ENCODE measurements at places on chromosomes 13 and 19.

DNA sequence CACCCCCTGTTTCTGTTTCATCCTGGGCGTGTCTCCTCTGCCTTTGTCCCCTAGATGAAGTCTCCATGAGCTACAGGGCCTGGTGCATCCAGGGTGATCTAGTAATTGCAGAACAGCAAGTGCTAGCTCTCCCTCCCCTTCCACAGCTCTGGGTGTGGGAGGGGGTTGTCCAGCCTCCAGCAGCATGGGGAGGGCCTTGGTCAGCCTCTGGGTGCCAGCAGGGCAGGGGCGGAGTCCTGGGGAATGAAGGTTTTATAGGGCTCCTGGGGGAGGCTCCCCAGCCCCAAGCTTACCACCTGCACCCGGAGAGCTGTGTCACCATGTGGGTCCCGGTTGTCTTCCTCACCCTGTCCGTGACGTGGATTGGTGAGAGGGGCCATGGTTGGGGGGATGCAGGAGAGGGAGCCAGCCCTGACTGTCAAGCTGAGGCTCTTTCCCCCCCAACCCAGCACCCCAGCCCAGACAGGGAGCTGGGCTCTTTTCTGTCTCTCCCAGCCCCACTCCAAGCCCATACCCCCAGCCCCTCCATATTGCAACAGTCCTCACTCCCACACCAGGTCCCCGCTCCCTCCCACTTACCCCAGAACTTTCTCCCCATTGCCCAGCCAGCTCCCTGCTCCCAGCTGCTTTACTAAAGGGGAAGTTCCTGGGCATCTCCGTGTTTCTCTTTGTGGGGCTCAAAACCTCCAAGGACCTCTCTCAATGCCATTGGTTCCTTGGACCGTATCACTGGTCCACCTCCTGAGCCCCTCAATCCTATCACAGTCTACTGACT is at the start of gene KLK3:
Gene KLK3 (plus strand): TSS at position 280 of the 775 bp plus-strand sequence. CDS start 41 bp downstream, at position 321.
- no peak for DNase-seq

GRCh38 chr13:27960362-27961226 is 8.5 kb downstream of the CDX2 start:
- DNase-seq = no peak

DNA sequence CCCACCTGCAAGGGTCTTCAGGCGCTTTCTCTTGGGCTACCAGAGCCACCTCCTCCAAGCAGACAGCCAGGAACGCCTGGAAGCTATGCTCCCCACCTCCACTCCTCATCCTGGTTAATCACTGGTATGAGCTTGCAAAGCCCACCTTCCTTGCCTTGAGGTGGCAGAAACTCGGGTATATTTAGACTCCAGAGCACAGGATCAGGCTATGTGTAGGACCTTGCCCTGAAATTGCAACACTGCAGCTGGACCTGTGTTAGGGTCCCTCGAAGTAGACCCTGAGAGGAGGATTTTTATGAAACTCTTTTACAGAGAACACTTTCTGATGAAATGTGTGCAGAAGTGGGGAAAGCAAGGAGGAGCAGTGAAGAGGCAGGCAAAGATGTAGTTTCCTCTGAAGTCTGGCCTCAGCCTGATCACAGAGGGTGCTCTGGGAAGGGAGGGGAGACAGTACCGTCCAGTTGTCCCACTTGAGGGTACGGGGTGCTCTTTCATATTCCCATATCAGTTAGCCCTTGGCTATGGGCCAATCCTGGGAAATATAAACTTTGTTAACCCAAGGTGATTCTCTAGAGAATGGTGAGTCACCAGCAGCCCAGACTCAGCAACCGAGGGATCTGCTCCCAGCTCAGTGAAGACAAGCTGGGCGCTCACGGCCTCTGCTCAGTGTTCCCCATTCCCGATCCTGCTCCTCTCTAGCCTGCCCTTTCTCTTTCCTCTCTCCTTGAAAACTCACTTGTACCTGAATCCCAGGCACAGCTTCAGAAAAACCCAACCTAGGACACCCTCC is 157.9 kb downstream of the UQCRFS1 start:
- DNase-seq = no peak

DNA sequence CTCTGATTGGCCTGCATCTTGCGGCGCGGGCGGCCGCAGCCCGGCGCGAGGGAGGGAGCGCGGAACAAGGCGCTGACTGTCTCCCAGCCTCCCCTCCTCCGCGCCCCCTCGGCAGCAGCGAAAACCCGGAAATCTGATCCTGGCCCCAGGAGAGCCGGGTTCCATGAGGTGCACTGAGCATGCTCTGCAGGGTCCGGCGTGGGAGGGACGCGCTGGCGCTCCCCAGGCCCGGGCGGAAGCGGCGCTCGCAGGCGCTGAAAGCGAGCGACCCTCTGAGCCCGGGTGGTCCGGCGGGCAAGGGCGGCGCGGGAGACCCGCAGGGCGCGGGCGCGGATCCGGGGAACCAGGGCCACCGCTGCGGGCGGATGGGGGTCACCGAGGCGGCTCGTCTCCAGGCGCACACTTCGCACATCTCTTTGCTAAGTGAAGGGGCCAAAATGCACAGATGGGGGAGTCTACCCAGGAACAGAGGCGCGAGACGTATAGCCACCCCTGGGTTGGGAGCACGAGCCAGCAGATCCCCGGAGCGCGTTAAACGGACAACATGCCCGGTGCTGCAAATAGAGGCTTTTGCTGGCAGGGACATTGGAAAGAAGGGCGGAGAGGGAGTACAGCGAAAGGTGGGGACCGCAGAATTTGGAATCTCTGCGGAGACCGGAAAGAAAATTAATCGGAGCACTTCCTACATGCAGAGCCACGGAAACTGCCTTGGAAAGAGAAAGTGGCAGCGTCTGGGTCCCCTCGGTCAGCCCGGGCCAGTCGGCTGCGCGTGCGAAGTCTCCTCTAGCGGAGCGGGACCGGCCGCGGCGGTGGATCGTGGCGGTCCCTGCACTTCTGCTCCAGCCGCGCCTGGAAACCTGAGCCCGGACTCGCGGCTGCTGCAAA is 510 bp upstream of the PCDH9 start:
- DNase-seq = peak; percentile 93

GRCh38 chr13:110359840-110360301 is 52.8 kb downstream of the COL4A2 start:
- no peak for DNase-seq

- no peak for DNase-seq
Observed at GRCh38 chr13:75308222-75308621, 173.7 kb downstream of the TBC1D4 start.

- no peak for DNase-seq
Observed at GRCh38 chr19:438416-438958, 22.3 kb downstream of the SHC2 start.

DNA sequence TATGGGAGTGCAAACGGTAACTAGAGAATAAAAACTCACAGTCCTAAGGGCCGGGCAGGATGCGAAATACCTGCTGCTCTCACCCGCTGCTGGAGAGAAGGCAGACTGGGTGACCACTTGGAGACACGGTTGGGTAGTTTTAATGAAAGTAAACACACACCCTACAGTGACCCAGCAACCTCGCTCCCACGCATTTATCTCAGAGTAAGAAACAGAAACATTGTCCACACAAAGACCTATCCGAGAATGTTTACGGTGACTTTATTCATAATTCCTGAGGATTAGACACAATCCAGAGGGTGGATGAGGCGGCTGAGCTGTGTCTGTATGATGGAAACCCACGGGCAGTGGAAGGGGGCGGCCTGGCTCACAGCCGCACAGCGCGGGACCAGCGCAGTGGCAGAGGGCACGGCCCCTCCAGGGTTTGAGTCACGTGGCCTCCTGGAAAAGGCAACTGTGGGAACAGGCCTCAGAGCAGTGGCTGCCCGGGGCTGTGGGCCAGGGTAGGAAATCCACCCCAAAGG is 73.5 kb upstream of the C13orf46 start:
- no peak for DNase-seq

DNA sequence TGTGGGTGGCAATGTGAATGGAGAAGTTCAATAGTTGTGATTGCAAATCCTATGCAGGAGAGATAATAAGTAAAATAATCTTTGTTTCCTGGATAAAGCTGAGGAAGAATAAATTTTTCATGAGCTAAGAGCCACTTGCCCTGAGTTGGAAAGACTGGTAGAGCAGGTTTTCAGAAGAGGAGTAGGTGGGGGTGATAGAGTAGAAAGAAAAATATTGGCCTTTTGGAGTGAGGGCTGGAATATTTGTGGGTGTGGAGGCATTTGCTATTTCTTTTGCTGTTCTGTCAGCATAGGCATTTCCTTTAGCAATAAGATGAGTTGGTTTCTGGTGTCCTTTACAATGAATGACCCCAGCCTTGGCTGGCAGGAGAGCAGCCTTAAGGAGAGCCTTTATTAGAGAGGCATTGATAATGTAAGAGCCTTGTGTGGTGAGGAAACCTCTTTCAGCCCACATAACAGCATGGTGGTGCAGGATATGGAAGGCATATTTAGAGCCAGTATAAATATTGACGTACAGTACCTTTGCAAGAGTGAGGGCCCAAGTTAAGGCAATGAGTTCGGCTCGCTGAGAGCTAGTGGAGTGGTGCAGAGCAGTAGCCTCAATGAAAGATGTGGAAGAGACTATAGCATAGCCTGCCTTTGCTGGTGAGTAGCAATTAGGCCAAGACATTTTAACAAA is 11.6 kb upstream of the ZNF431 start:
- DNase-seq = no peak

DNA sequence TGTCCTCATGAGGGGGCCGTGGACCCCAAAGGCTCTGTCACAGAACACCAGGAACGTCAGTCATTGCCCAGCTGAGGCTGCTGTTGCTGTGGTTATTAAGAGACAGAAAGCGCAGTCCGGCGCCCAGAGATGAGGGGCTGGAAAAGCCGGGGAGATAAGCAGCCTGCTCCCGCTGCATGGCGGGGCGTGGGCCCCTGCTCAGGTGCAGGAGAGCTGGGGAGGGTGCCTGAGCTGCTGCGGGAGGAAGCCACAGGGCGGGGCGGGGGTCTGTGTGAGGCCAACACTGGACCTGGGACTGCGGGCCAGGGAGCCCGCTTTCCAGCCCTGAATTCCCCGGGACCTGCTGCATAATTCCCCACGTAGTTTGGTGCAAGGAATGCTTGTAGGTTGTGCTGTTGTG is 11.3 kb downstream of the SOX1 start:
- no peak for DNase-seq

DNA sequence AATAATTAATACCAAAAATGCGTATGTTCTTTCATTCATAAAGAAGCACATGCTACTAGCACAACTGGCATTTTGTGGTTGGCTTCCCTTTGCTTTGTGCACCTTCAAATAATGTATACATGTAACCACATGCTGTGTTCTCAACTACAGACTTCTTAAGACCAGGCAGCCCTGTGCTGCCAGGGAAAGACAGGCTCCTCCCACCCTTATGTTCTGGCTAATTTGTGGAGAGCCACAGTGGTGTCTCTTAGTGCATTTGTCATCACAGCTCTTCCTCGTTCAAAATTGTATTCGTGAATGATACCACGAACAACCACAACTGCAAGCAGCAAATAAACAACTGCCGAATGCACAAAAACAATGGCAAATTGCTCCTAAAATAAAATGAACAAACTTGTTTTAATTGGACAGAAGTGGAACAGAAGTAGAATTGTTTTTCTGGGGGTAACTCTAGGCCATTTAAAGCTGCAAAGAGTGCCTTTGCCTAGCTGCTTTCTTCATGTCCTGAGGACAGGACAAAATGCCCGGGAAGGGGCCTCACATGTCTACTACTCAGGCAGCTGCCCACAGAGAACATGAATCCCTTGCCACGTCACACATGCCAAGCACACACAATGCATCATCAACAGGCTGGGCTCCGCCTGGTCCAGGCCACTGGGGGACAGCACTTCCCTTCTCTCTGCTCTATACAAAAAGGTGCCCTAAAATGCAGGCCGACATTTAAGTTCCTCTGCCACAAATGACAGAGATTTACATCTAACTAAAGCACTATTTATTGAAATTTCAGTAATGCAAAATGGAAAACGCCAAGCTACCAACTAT is 21.7 kb downstream of the IRS2 start:
- DNase-seq = no peak

All from germinal center (tissue), 1 donor.